ENCODE measurements at places on chromosomes 3 and 15.
A peak's percentile ranks its signal among the peaks of the same experiment; 100 is the strongest.

- DNase-seq: no peak
Observed at GRCh38 chr3:181418233-181418632, 293.5 kb upstream of the SOX2 start.

DNA sequence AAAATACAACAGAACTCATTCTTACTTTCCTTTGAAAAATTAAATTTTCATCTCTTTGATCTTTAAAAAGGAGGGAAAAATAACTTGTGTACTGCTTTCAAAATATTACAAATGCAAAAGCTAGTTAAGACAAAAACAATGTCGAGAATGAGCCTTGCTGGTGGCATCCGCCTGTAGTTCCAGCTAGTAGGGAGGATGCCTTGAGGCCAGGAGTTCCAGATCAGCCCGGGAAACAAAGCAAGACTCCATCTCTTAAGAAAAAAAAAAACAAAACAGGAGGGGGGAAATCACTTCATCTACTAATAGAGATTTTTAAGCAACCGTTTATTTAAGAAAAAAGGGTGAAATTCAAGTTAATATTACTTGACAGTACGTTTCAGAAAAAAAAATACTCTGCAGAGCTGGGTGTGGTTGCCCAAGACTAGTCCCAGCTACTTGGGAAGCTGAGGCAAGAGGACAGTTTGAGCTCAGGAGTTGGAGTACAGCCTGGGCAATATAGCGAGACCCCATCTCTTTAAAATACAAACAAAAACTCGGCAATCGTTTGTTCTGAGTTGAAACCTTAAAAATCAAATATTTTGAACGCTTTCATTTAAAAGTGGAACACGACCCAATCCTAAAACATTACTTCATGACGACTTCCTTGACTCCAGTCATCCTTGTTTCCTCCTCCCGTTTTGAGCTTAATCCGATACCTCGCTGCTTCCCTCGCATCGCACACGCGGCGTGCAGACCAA lies 1.2 kb downstream of the KPNA1 start:
- no peak for DNase-seq

DNA sequence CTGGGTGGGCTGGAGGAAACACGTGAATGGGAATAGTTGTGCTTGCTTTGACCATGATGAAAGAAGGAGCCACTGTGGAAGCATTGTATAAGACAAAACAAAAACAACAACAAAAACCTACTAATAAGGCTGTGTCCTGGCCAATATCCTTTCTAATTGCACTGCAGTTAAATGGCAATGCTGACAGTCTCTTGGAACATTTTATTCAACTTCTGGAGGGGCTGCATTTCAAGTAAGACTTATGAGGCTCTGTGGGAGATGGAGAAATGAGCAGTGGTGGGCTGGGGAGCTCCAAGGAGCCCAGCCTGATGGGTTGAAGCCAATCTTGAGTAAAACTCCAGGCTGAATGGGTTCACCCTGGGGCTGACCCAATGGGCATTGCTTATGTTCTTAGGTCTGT lies 99.8 kb upstream of the ROPN1 start:
- DNase-seq: no peak

GRCh38 chr15:75583701-75584100 lies 4.6 kb upstream of the PTPN9 start:
- DNase-seq: no peak

DNA sequence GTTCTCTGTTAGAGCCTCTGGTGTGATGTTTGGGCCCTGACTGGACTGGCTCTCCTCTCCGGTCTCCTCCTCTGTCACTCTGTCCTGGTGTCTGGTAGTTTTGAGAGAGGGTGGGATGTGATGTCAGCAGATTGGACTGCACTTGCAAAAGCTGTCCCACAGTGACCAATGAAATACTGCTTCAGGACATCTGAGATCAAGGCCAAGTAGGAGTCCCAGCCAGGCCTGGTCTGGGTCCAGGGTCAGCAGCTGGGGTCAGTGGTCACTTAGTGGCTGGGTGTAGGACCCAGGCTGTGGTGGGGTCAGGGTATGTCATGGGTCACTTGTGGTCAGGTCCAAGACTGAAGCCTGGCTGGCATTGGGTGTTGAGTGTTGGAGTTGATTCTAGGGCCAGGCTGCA lies 20.9 kb downstream of the ALDH1L1 start:
- no peak for DNase-seq

DNA sequence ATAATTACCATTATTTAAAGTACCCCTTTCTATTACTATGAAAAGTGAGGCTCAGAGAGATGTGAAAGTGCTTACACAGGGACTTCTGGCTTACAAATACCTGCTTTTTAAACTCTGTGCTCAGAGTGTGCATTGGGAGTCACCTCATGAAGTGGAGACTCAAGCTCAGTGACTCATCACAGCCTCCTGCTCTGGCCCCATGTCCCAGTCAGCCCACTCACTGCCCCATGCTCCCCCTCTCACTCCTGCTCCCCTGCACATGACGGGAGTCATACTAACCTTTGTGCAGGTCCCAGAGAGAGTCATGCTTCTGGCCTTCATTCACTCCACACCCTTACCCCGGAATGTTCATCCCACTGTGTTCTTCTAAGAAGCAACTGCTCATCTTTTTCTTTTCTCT lies 20.2 kb downstream of the CCR1 start:
- DNase-seq: no peak

- no peak for DNase-seq
Observed at GRCh38 chr15:77659350-77660321, 26.9 kb upstream of the LINGO1 start.

DNA sequence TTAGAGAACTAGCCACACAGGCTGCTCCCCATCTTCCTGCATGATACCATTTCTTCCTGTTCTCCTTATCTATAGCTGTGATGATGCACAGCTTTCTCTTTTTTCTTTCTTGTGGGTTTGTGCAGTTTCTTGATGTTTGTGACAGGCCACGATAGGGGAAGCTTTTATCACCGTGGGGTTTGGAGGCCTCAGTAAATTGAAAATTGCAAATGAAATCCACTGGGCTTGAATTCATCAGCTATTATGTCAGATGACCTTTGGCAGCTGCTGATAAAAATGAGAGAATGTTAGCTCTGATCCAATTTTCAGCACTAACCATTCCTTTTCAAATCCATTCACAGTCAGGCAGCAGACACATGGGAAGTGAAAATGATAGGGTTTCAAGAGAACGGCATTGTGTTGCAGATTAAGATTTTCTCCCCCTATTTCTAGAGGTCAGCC lies 176.9 kb upstream of the SOX2 start:
- DNase-seq: no peak

- DNase-seq: no peak
Observed at GRCh38 chr3:171189394-171190080, 163.0 kb upstream of the SLC2A2 start.

GRCh38 chr3:25056803-25057351 lies 371.2 kb upstream of the RARB start:
- DNase-seq: no peak

DNA sequence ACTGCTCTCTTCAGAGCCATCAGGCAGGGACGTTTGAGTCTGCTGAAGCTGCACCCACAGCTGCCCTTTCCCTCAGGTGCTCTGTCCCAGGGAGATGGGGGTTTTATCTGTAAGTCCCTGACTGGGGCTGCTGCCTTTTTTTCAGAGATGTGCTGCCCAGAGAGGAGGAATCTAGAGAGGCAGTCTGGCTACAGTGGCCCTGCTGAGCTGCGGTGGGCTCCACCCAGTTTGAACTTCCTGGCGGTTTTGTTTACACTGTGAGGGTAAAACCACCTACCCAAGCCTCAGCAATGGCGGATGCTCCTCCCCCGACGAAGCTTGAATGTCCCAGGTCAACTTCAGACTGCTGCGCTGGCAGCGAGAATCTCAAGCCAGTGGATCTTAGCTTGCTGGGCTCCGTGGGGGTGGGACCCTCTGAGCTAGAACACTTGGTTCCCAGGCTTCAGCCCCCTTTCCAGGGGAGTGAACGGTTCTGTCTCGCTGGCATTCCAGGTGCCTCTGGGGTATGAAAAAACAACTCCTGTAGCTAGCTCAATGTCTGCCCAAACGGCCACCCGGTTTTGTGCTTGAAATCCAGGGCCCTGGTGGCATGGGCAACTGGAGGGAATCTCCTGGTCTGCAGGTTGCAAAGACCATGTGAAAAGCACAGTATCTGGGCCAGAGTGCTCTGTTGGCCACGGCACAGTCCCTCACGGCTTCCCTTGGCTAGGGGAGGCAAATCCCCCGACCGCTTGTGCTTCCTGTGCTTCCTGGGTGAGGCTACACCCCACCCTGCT lies 21.1 kb upstream of the ST6GAL1 start:
- DNase-seq: no peak

DNA sequence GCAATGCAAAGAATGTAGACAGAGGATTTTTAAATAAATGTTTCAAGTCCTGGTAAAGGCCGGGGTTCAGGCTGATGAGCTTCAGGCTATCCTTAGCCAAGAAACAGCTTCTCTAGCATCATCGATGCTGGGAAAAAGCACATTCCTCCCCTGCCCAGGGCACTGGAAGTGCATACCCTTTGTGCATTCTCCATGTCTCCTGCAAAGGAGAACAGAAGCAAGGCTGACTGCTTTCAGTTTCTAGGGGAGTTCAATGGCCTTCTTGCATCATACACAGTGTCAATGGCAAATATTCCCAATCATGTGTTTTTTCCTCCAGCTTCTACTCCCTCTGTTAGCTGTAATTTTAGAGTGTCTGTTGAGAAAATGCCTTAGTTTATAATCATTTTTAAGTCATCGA lies 59.9 kb downstream of the GPR176 start:
- DNase-seq: no peak

- DNase-seq: no peak
Observed at GRCh38 chr3:64080616-64081234, 57.4 kb upstream of the PSMD6 start.

GRCh38 chr15:31019986-31020385 lies 28.6 kb upstream of the MTMR10 start:
- no peak for DNase-seq

DNA sequence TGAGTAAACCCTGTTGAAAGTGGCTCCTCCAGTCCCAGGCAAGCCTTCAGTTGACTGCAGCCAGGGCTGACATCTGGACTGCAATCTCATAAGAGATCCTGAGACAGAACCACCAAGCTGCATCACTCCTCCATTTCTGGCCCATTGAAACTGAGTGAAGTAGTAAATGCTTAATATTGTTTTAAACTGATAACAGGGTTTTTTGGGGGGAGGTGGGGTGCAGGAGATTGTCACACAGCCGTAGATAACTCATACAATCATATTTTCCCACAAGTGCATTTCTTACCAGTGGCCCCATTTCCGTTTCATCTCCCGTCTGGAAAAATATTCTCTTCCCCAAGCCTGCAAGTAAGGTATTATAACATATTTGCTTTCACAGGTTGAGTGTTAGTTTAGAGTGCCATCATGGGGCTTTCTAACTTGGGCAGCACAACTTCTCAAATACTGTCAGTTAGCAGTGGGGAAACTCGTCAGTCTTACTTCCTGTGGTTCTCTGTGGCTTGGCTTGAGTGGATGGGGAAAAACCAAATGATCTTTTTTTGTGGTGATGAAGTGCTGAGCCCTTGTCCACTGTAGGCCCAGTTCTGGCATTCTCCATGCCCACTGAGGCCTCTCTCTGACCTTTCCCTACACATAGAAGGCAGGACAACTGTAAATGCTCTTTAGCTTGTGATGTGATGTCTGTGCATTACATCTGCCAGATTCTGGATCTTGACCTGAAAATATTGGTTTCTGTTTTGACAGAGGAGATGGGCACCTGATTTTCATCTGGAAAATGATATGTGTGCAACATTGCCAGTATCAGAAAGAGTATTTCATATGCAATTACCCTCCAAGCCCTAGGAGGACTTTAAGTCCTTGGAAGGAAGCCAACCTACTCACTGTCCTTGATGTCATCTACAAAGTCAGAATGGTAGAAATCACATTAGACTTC lies 90.1 kb upstream of the BHLHE40 start:
- DNase-seq: no peak

- no peak for DNase-seq
Observed at GRCh38 chr3:31947671-31948091, 33.4 kb downstream of the OSBPL10 start.

GRCh38 chr3:9314796-9315195 lies 48.1 kb upstream of the THUMPD3 start:
- DNase-seq: no peak

GRCh38 chr15:52076889-52077781 lies 35.4 kb downstream of the BCL2L10 start:
- no peak for DNase-seq

GRCh38 chr3:49020330-49021212 lies 1.4 kb upstream of the NDUFAF3 start:
- DNase-seq: peak; percentile 95

DNA sequence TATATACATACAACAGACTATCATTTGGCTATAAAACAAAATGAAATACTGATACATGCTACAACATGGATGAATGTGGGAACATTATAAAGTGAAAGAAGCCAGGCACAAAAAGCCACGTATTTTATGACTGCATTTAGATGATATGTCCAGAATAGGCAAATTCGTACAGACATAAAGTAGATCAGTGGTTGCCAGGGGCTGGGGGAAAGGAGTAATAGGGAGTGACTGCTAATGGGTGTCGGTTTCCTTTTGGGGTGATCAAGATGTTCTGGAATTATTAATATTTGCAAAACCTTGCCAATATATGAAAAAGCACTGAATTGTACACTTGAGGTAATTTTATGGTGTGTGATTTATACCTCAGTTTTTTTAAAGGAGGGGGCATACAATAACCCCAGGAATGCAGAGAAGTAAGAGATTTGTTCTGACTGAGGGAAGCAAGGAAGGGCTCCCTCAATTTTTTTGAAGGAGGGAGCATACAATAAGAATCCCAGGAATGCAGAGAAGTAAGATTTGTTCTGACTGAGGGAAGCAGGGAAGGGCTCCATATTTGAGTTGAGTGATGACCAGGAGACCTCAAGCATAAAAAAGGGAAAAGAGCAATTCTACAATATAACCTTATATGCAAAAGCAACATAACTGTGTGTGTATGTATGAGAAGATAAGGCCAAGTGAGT lies 6.2 kb downstream of the PSMD6 start:
- DNase-seq: no peak
